ENCODE measurements at places on chromosomes 1 and 21.
A peak's percentile ranks its signal among the peaks of the same experiment; 100 is the strongest.

GRCh38 chr1:235741294-235741693 is 91.7 kb upstream of the GNG4 start:
- DNase-seq = no peak

DNA sequence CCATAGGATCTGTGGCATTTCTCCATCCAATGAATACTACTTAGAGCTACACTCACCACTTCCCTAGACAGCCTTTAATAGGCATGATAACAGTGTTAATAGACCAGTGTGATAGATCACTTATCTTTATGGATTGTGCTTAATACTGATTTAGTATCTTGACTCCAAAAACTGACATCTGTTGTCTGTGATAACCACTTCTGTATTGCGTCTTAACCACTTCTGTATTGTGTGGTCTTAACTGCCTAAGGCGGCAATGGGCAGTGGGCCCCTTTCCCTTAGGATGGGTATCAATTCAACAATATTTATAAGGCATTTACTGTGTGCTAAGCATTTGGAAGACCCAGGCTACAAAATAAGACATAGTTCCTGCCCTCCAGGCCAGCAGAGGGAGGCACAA is 32.0 kb upstream of the RCAN3 start:
- no peak for DNase-seq

DNA sequence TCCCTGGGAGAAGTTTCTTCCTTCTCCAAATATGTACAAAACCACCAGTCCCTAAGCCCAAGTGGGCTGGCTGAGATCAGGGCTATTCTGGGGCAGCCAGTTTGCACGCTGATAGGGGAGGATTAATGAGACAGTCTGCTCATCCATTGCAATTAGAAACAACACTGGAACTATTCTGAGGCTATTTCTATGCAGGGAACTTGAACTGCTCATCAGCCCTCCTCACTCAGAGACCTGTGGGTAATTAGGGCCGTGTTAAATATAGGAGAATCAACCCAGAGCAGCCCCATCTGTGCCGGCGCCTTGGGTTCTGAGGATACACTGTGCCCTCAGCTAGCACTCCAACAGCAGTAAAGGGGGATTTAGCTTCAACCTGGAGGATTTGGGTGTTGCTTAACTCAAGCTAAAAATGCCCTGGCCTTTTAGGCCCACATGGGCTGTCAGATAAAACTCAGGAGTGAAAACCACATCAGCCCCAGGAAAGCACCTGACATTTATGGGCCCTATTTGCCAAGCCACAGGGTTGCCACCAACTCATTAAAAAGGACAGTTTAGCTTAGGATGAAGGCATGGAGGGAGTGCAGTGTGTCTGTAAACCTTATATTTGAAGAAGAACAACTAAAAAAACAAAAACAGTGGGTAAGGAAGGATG is 53.9 kb downstream of the DUSP10 start:
- DNase-seq = no peak

DNA sequence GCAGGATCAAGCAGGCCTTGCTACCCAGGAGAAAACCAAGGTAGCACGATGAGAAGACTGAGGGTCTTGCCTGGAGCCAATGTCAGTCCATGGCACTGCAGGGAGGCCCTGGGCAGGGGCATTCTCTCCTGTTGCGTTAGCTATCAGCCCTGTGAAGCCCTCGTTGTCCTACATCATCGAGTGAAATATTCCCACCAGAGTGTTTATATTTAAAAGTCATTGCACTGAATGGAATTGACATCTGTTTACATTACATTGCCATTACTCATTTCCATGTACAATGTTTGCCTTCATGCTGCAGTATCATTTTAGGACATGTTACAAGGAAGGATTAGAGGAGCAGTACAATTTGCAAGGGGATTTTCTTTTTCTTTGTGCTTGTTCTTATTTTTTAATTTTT is 243.9 kb downstream of the KAZN start:
- no peak for DNase-seq

- no peak for DNase-seq
Measured at GRCh38 chr1:26759531-26759930, 28.2 kb upstream of the PIGV start.

- no peak for DNase-seq
Measured at GRCh38 chr21:45352621-45353139, 52.3 kb upstream of the COL18A1 start.

GRCh38 chr1:179876300-179876715 is 1.3 kb downstream of the TOR1AIP2 start:
- peak; percentile 70 for DNase-seq

DNA sequence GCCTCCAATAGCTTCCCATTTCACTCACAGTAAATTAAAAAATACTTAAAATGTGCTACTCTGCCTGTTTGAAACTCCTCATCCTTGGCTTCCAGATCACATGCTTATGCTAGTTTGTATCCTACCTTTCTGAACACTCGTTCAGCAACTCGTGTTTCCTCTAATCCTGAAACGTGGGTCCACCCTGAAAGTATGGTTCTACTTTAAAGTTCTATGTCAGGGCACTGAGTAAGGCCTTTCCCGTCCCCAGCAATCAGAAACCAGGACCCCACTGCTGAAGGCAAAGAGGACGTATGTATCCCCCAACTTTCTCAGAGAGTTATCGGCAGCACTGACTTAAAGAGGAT is 419 bp upstream of the TSEN15 start:
- no peak for DNase-seq

DNA sequence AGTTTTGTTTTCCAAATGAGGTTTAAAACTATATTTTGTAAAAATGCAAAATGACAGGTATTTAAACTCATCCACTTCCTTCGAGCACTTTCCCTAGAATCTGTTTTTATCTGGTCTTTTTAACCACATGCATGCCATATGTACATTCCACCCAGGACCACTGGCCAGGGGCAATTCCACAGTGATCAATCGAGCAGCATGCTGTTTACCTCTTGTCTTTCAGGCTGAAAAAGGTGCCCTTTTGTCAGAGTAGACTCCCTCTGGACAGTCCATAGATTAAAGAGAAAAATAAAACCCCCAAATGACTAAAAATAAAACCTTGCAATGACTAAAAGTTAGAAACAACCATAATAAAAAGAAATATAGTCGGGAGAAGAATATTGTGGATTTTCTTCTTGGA is 313.3 kb downstream of the LMO4 start:
- no peak for DNase-seq

DNA sequence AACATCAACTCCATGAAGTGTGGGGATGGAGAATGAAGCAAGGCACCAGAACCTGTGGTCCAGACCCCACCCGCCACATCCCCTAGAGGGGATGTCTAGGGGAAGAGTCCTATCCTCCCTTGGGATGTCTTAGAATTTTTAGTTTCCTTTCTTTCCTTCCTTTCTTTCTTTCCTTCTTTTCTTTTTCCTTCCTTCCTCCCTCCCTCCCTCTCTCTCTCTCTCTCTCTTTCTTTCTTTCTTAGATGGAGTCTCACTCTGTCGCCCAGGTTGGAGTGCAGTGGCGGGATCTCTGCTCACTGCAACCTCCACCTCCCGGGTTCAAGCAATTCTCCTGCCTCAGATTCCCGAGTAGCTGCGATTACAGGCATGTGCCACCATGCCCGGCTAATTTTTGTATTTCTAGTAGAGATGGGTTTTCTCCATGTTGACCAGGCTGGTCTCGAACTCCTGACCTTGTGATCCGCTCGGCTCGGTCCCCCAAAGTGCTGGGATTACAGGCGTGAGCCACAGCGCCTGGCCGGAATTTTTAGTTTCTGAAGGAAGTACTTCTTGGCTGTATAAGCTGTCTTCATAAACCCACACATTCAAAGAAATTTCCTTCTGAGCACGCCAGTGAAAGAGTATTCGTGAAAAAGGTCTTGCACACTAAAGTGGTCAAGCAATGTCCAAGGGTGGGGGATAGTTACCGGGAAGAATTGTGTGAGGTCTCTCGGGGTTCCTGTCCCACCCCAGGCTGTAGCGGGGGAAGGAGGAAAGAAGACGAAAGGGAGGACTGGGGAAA is 20.8 kb upstream of the LEFTY2 start:
- DNase-seq = no peak

GRCh38 chr1:81708250-81708649 is 92.5 kb upstream of the ADGRL2 start:
- no peak for DNase-seq

GRCh38 chr1:232123775-232124659 is 497.4 kb downstream of the DISC1 start:
- DNase-seq = no peak

DNA sequence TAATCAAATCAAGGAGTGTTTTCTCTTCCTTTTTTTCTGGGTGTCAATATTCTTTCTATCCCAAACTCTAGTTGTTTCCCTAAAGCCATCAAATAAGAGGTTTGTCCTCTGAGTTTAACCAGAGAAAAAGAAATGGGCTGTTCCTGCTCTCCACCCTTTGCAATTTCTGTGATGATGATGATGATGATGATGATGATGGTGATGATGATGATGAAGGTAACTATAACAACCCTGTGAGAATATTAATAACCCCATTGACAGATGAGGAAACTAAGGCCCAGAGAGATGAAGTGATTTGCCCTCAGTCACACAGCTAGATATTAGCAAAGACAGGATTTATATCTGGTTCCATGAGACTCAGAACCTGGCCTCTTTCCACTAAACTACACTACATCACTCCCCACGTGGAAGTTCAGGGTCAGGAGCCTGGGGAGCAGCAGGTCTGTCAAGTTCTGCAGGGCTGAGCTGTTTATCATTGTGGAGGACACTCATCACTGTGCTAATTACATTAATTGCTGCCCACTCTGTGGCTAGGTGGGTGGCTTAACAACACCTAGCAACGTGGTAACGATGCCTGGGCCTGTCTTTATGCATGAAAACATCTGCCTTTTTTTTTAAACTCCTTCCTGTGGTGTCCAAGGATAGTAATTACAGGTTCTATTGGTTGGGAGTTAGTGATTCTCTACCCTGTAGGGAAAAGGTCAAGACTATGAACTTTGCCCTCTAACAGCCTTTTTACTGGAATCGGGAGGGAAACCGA is 19.0 kb upstream of the JUN start:
- no peak for DNase-seq

- no peak for DNase-seq
Measured at GRCh38 chr1:164604541-164604940, 45.6 kb downstream of the PBX1 start.

DNA sequence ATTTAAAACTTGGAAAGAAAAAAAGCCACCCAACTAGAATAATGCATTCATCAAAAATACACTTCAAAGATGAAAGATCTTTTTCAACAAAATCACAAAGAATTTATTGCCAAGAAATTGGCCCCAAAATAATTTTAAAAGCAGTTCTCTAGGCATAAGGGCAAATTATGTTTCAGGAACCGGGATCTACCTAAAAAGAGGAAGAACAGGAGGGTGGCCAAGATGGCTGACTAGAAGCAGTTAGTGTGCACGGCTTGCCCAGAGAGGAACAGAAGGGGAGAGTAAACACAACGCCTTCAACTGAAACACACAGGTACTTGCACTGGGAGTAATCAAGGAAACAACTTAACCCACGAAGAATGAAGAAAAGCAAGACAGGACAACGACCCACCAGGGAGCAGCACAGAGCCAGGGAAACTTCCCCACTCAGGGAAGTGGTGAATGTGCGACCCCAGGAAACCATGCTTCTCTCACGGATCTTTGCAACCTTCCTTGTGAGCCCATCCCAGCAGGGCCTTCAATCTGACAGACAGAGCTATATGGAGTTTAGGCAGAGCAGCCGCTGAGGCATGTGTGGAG is 46.1 kb downstream of the ACKR1 start:
- DNase-seq = peak; percentile 23

DNA sequence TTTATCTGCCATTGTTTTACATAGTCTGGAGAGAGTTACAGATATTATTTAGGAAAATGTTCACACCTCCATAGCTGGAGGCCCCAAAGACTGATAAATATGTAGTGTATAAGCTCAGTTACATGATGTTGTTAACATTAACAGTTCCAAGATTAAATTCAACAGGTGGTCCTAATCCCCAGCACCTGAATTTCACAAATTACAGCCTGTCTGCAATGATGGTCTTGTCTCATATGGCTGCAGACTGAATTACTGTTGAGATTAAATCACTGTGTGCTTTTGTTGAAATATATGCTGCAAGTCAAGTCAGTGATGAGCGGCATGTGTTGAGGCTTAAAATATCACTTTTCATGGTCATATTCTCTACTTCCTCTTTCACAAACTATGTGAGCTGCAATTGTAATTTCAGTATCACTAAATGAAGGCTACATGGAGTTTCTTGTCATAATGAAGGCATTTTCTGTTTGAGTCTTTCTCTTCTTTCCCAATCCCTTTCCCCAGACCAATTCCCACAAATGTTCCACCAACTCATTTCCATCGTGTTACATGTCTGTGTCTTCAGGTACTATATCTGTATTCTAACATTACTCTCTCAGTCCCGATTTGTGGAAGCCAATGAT is 4.2 kb downstream of the ST6GALNAC5 start:
- DNase-seq = no peak

GRCh38 chr1:78688697-78689096 is 39.1 kb downstream of the IFI44 start:
- DNase-seq = no peak

GRCh38 chr1:221473411-221473810 is 268.5 kb downstream of the DUSP10 start:
- DNase-seq = no peak

- no peak for DNase-seq
Measured at GRCh38 chr1:22609291-22609690, 27.1 kb upstream of the C1QA start.

- no peak for DNase-seq
Measured at GRCh38 chr1:205449750-205450443, 5.9 kb downstream of the BLACAT1 start.

DNA sequence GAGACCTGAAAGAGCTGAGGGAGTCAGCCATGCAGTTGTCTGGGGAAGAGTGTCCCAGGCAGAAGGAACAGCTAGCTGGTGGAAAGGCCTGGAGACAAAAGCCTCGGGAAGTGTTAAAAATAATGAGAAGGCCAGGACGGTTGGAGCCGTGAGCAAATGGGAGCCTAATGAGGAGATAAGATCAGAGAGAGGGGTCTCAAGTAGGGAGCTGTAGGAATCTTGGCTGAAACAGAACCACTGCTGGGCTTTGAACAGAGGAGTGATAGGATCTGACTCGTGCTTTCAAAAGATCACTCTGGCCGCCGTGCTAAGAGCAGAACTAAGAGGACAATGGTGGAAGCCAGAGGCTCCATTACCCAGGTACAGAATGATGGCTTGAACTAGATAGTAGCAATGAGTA is 1.9 kb upstream of the FOXJ3 start:
- no peak for DNase-seq

DNA sequence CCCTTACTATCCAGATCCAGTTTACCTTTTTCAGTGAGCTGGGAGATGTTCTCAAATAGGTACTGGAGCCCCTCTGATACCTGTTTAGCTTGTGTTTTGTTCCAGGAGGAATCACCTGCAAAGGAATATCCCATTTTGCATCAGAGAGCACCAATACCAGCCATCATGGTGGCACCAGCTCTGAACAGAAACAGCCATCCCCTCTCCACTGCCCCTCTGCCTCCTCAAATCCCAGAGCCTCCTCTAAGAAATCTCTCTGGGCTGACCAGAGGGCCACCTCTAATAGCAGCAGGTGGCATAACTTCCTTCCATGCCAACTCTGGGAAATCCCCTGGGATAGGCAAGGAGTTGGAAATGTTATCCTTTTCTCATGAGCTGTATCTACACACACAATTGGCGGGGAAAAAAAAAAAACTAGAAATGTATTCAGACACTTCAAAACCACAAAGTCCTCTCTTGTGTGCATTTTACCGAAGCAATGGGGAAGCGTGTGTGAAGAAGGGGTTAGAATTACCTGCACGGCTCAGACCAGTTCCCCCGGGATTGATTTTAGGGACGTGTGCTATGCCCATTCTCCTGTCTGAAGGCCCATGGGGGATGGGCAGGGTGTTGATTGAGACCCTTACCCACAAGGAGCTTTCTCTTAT is 2.4 kb downstream of the PGLYRP4 start:
- no peak for DNase-seq

Measured in CD14-positive monocyte (primary cell).